ENCODE measurements at places on chromosomes 5 and 9. TPM values are rescaled to one million over a fixed set of nuclear protein-coding genes. Genes with fewer than 3 reads are reported as not detected.

DNA sequence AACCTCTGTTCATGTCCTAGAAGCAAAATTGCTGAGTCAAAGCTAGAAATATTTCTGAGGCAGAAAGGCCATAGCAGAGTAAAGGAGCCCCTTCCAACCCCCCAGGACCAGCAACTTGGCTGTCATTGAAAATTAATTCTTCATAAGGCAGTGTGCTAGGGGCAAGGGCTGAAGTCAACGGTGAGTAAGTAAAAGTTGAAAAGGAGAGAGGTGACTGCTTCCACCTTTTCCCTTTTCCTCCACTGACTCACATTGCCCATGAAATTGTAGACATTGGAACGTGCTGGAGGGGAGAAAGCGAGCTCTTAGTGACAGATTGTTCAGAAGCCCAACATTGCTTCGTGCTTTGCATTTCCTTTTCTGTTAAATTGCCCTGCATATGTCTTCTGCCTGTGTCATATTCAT lies 19.1 kb downstream of the GLRA1 start:
- no peak for DNase-seq
- no peaks in the 10 kb centered on the region for H3K27me3 ChIP-seq
- no peaks in the 10 kb centered on the region for H3K36me3 ChIP-seq
- no peaks in the 10 kb centered on the region for H3K4me1 ChIP-seq
- no peak overlapping the region for H3K27ac ChIP-seq
- no peak overlapping the region for H3K4me3 ChIP-seq

- H3K4me1 ChIP-seq = no peaks in the 10 kb centered on the region
- H3K27ac ChIP-seq = no peak overlapping the region
- no peaks in the 10 kb centered on the region for H3K36me3 ChIP-seq
- H3K27me3 ChIP-seq = no peaks in the 10 kb centered on the region
- DNase-seq = no peak
- H3K4me3 ChIP-seq = no peak overlapping the region
These were observed 42.5 kb upstream of the NEURL1B start for GRCh38 chr5:172598251-172599203.

GRCh38 chr9:126270556-126270955 lies 56.1 kb upstream of the MVB12B start:
- no peaks in the 10 kb centered on the region for H3K4me1 ChIP-seq
- H3K4me3 ChIP-seq = no peak overlapping the region

Gene SPATA9
- not detected for total RNA-seq

DNA sequence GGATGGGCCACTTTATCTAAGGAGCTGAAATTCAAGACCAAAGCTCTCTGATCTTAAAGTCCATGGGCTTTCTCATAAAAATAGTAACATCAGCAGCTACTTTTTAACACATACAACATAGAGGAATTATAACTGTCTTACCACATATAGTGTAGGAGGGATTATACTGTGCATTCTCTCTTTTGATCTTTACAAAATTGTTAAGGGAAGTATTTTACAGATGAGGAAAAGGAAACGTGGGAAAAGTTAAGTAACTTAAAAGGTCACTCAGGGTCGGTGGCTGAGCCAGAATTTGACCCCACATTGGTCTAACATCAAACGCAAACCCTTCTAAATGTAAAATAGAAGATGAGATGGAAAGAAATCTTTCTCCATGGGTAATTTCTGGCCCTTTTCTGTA lies 38.4 kb downstream of the ZNF608 start:
- no peak overlapping the region for H3K4me3 ChIP-seq
- H3K27ac ChIP-seq = no peak overlapping the region
- no peaks in the 10 kb centered on the region for H3K4me1 ChIP-seq

DNA sequence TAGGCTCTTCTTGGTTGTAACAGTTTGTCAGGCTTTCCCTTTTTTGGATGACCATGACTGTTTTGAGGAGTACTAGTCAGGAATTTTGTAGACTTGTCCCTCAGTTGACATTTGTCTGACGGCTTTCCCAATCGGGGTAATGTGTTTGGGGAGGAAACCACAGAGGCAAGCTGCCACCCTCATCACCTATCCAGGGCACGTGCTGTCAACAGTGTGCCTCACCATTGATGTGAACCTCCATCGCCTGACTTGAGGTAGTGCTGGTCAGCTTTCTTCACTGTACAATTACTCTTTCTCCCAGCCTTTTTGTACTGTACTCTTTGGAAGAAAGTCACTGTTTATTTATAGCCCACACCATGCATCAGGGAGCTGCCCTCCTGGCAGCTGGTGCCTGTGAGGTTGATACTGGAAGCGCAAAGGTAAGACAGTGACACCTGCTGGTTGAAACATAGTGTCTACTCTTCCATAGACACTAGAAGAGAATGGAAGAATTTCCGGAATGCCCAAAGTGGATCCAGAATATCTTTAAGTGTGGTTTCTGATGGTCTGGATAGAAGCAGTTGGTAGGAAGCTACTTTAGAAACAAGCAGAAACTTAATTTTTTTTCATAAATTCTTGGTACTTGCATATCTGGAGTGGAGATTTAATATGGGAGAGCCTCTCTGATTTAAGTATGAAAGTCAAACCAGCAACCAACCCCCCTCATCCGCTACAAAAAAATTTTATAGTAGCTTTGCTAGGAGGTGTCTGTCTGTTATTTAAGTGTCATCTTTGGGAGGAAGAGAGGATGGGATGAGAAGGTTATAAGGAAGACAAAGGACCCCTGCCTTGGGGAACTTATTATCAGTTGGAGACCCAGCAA lies 69.3 kb downstream of the SNX30 start:
- H3K27me3 ChIP-seq = no peaks in the 10 kb centered on the region
- no peak for DNase-seq

- H3K36me3 ChIP-seq = no peaks in the 10 kb centered on the region
- no peak overlapping the region for H3K27ac ChIP-seq
- no peak overlapping the region for H3K4me3 ChIP-seq
- no peak for DNase-seq
These were observed 158.9 kb downstream of the ADAMTSL1 start for GRCh38 chr9:18632632-18633403.

Gene CTSL
- 0.54 TPM for total RNA-seq

- peaks cover 7% of the 10 kb centered on the region for H3K4me1 ChIP-seq
- peaks cover 16% of the 10 kb centered on the region for H3K27me3 ChIP-seq
- H3K4me3 ChIP-seq = peak overlapping the region; percentile 72
- DNase-seq = peak; percentile 65
These were observed 40.7 kb upstream of the CLPTM1L start for GRCh38 chr5:1385395-1386273.

Gene IRX2
- 0.13 TPM for total RNA-seq

Gene ARL14EPL
- not detected for total RNA-seq

- no peak overlapping the region for H3K27ac ChIP-seq
- no peaks in the 10 kb centered on the region for H3K4me1 ChIP-seq
- no peak overlapping the region for H3K4me3 ChIP-seq
- no peaks in the 10 kb centered on the region for H3K36me3 ChIP-seq
- DNase-seq = no peak
These were observed 14.7 kb upstream of the ARRDC3 start for GRCh38 chr5:91397791-91398190.

GRCh38 chr9:37528652-37529471 lies 43.1 kb downstream of the POLR1E start:
- H3K4me1 ChIP-seq = no peaks in the 10 kb centered on the region
- no peaks in the 10 kb centered on the region for H3K36me3 ChIP-seq
- H3K27me3 ChIP-seq = no peaks in the 10 kb centered on the region
- peak overlapping the region; percentile 93 for H3K27ac ChIP-seq
- no peak overlapping the region for H3K4me3 ChIP-seq
- DNase-seq = peak; percentile 69

DNA sequence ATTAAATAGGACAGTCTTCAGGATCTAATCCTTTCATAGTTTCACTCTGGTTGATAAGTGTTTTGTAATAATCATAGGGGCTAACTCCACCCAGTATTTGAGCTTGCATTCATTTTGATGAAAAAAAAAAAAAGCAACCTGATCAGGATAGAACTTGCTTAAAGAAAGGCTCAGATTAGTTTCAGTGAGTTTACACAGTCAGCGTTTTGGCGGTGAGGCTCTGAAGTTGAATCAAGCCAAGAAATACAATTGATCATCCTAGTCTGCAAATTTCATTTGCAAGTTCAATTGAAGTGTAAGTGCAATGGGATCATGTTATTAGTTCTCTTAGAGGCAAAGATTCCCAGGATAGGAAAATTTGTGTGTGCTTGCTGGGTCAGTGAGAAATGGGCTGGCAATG lies 159.7 kb upstream of the ELL2 start:
- H3K27me3 ChIP-seq = no peaks in the 10 kb centered on the region
- no peaks in the 10 kb centered on the region for H3K4me1 ChIP-seq
- H3K36me3 ChIP-seq = no peaks in the 10 kb centered on the region
- DNase-seq = no peak

- H3K4me1 ChIP-seq = no peaks in the 10 kb centered on the region
- no peak overlapping the region for H3K4me3 ChIP-seq
- no peaks in the 10 kb centered on the region for H3K27me3 ChIP-seq
These were observed 145.6 kb downstream of the NFIB start for GRCh38 chr9:14168381-14168780.

DNA sequence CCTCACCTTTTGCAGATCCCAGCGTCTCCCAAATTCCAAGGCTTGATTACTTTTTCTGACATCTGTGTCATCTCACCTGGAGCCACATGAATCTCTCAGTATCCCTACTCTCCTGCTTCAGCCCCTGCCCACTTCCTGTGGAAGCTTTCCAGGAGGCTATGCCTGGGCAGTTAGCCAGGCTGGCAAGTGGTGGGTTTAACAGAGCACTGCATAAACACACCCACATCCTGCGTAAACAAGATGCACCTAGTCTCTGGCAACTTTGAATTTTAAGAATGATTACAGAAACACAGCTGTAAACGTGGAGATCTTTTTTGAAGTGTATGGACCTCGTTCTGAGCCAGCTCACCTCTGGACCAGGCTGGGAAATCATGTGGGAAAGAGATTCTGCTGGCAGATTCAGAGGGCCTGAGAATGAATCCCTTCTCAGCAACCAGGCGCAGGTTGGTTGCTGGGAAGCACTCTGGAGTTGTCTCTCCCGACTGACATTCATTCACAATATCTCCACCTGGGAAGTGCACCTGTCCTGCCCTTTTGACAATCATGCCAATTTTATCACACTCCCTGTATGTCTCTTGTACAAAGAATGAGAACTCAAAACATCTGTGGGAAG lies 55.7 kb upstream of the FANCC start:
- no peaks in the 10 kb centered on the region for H3K4me1 ChIP-seq
- no peak for DNase-seq
- peaks cover 2% of the 10 kb centered on the region for H3K27me3 ChIP-seq
- no peaks in the 10 kb centered on the region for H3K36me3 ChIP-seq
- no peak overlapping the region for H3K27ac ChIP-seq

Data from T-cell (primary cell).